Activated CD8-positive, alpha-beta memory T cell treated with anti-CD3 and anti-CD28 coated beads for 48 hours (primary cell): ENCODE measurements at places on chromosomes 5 and 9.

DNA sequence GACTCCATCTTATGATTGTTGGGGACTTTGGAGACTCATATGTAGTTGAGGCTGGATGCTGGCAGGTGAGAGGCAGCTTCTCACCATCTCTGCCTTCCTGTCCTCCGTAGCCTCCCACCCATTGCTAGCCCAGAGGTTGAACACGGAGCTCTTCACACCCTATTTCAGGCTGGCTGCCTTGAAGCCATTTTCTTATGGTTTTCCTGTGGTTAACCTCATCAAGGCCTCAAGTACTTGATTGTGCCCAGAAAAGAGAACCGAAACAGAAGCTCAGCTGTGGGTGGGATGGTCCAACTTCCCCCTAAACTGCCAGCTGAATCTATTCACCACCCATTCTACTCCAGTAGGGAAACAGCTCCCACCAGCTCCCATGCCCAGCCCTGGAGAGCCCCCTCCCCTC, 102.9 kb downstream of the LIFR start:
- DNase-seq, result no peak

- DNase-seq, result no peak
Observed at GRCh38 chr5:82793808-82794419, 283.3 kb downstream of the TMEM167A start.

DNA sequence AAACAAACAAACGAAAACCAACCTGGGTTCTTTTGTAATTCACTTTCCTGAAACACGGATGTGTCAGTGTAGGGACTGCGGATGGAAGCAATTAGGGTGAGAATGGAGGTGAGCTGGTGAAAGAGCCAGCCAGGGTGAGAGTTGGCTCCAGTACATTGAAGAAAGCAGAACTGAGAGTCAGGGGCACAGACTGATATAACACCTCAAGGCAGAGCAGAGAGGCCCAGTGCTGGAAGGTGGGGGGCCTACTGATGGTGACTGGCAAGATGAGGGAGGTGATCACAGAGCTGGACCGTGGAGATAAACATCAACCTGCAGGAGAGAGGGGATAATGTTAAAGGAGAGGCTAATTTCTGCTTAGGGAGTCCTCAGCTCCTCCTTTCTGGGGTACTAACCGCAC, 221.1 kb downstream of the MAN2A1 start:
- DNase-seq, result no peak

- no peak for DNase-seq
Observed at GRCh38 chr5:122997294-122997693, 39.2 kb downstream of the PPIC start.

- DNase-seq, result no peak
Observed at GRCh38 chr9:14131356-14132088, 182.4 kb downstream of the NFIB start.

DNA sequence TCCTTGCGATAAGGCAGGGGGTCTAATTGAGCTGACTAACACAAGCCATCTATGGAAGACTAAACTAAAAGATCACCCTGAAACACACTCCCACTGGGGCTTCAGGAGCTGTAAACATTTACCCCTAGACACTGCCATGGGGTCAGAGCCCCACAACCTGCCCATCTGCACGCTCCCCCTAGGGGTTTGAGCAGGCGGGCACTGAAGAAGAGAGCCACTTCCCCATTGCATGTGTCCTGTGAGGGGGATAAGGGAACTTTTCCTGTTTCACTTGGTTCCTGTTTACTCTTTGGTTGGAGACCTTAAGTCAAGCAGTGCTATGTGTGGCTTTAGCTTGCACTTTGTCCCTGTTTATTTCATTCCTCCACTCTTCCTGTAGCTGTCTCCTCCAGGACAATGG, 1929.5 kb upstream of the CDH9 start:
- no peak for DNase-seq

DNA sequence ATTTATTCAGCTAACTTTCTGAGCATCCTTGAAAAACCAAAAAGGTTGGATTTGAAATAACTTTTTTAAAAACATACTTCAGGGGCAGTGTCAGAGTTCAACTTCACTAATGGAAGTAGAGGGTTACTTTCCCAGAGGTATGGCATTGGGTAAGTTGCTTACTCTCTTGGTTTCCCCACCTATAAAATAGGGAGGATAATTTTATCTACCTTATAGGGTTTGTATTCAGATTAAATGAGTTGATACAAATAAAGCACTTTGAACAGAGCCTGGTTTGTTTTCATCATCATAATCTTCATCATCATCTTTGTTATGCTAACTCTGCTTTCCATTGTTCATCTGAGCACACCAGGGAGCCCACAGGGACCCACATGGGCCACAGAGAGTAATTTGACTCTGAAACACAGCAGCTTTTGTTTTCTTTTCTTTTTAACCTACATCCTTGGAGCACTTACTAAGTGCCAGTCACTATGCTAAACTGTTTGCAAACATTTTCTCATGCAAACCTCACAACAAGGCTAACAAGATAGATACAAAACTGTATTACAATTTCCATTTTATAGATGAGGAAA, 179.1 kb upstream of the SLC24A2 start:
- DNase-seq, result no peak

DNA sequence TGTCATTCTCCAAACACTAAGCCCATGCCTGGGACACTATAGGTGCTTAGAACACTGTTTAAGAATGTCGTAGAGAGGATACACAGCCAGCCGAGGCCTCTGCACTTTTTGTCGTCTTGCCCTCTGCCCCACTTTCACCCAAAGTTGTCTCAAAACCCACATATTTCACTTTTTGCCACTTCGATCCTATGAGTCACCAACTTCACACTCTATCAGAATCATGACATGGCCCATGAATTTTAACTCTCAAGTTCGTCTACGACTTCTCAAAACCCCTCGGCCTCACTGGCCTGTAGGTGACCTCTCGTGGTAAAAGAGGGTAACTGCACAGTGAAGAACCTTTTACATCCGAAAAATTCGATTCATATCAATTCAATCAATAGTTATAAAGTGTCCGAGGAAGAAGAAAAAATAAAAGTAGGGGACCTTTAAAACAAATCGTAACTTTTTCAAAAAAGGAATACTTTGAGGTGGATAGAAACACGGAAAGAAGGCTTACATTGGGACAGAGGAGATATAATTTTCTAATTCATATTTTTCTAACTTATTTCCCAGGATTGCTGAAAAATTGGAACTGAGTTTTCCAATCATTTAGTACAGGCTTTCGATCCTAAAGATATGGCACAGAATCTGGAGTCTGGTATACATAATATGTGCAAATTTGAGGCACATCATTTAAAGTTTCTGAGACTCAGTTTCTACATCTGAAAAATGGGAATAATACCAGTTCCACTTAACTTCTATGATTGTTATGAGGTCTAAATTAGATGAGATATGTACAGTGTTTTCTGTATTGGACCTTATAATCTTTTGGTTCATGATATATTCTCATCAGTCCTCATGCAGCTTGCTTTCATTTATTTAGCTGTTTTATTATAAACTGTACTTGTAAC, 122.6 kb downstream of the APBA1 start:
- no peak for DNase-seq

DNA sequence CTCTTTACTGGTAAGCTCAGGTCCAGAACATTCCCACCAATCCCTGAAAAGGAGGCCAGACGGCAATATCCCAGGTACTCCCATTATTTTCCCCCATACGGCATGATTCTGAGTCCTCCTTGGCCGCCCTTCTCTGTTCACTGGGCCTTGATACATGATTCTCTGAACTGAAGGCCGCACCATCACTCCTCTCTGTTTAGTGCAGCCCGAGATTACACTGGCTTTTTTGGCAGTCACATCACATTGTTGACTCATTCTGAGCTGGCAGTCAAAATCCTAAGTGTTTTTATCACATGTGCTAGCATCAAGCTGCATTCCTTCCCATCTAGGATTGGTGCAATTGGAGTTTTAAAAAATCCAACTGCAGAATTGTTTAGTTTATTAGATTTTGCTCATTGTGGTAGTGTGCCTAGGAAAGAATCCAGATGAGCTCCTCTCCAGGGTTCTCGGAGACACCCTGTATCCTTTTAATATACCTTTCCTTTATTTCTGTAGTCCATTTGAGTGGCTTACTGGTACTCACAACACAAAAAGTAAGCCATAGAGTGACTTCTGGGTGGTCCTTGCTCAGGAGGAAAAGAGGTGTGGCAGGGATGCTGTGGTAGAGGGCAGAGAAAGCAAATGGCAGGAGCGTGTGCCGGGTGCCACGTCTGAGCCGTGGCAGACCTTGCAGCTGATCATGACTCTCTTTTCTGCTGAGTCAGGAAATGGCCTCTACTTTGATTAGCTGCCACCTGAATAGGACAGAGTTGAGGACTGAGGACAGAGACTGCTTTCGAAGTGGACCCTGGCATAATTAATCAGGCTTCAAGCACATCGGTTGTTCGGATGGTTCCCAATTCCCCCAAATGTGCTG, 121.1 kb upstream of the IL12B start:
- no peak for DNase-seq

GRCh38 chr5:118522626-118523025, 465.7 kb downstream of the DTWD2 start:
- no peak for DNase-seq

DNA sequence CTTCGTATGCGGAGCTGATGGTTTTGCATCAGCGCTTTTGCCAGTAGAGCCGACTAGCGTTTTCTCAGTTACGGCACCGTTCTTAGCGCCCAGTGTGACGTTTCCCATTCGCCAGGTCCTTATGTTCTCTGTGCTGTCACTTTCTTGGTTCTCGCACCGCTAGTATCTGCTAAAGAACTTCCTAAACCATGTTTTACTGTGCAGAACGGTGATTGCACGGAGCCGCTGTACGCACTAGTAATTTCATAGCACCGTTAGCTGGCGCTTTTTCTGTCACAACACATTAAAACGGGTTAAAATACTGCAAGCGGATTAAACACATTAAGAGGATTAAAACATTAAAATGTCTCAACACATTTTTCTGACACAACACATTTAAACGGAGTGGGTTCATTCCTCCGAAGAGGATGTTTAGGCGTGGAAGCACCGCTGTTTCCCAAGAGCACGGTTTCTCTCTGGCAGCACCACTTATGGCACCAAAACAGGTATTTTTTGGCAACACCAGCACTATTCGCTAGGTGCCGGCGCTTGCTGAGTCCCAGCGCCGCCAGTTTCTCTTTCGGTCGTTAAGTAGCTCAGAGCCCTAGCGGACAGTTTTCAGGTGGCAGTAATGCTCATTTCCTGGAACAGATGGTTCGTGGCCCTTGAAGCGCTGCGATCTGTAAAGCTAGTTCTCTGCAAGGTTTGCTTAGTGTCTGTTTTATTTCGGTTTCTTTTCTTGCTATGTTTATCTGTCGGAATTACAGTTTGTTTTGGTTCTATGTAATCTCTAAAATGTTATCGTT, 20.3 kb downstream of the ANXA2R start:
- DNase-seq, result peak; percentile 52

GRCh38 chr9:36163049-36163785, 6.0 kb upstream of the CCIN start:
- no peak for DNase-seq

DNA sequence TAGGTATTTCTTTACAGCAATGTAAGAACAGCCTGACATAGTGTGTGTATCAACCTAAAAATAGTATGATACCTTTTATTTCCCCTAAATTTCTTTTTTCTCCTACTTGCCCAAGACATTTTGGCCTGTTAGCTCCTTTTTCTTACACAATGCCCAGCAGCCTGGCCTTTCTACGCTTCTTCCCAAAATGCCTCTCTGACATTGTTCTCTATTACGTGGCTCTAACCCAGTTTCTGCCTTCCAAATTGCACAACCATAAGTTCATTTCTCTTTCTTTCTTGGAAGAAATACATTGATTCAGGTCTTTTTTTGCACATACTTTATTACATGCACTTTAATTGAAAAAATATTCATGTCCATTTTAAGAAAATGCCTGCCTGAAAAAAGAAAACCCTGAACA, 408.2 kb downstream of the PRR16 start:
- no peak for DNase-seq

GRCh38 chr5:135236908-135237747, 161.9 kb downstream of the MACROH2A1 start:
- no peak for DNase-seq

- DNase-seq, result no peak
Observed at GRCh38 chr5:119470851-119471451, 18.7 kb downstream of the HSD17B4 start.

- DNase-seq, result no peak
Observed at GRCh38 chr5:102664616-102665335, 90.3 kb upstream of the PAM start.

GRCh38 chr5:57004800-57005199, 52.9 kb upstream of the MIER3 start:
- DNase-seq, result no peak

DNA sequence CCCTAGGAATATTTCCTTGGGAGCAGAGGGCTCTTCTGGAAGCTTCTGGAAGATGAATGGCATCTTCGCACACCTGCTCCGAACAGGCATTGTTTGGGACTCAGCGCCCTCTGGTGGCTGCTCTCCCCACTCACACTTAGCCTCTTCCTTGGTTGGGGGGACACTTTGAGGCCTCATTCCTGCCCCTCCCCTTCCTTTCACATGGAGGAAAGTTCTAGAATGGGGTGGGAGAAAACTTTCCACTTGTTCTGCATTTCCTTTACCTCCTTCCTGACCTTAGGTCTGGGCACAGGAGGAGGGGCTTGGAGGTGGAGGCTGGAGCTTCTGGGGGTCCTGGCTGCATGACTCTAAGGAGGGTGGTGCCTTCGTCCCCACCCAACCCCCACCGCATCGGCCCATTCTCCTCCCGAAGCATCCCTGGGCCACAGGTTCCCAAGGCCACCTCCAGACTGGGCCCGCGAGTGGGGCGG, 19.3 kb upstream of the SMIM32 start:
- peak; percentile 12 for DNase-seq

- DNase-seq, result no peak
Observed at GRCh38 chr5:20229303-20230005, 241.5 kb upstream of the CDH18 start.

- DNase-seq, result no peak
Observed at GRCh38 chr5:41414598-41414997, 95.8 kb downstream of the PLCXD3 start.

DNA sequence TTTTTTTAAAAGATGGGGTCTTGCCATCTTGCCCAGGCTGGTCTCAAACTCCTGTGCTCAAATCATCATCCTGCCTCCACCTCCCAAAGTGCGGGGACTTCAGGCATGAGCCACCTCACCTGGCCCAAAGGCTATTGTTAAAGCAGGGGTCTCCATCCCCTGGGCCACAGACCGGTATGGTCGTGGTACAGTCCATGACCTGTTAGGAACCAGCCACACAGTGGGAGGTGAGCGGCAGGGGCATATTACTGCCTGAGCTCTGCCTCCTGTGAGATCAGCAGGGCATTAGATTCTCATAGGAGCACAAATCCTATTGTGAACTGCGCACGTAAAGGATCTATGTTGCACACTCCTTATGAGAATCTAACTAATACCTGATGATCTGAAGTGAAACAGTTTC, 7.3 kb upstream of the NOL6 start:
- DNase-seq, result no peak
